ENCODE measurements at places on chromosomes 6 and 20.

- DNase-seq = no peak
Observed at GRCh38 chr20:62723351-62723750, 14.7 kb downstream of the NTSR1 start.

DNA sequence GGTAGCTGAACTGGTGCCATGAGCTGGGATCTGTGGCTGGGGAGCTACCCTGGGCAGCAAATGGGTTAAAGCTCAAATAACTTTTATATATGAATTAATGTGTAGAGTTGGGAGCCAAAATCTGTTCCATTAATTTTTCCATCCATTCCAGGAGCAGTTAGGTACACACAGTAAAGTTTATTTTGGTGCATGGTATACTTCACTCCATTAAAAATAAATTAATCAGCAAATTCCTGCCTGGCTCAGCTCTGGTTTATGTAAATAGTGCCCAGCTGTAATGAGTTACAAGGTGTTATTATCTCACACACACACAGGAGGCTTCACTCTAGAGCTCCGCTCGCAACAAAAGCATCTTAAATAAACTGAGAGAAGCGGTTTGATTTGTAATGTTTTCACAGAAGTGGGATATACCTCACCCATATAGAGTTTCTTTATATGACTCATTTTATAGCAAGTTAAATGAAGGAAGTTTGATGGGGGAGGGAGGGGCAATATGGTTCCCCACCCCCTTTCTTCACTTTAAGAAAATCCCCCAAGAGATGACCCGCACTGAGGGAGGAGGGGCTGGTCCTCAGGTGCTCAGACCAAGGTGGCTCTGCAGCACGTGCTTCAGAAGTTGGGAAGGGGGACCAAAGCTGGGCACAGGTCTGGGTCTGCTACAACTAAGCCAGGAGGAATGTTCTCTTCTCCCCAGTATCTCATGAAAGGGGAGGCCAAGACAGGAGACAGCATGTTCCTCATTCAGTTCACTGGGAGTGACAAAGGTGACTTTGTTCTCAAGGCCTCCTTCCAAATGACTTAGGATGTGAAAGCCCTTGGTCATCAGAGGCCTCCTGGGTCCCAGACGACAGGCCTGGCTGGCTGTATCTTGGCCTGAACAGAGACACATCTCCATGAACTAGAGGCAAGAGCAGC is 10.5 kb upstream of the FAM83C start:
- DNase-seq = no peak

GRCh38 chr6:44264154-44265006 is 971 bp downstream of the NFKBIE start:
- DNase-seq = no peak

- DNase-seq = no peak
Observed at GRCh38 chr6:5855787-5856470, 150.8 kb downstream of the NRN1 start.

DNA sequence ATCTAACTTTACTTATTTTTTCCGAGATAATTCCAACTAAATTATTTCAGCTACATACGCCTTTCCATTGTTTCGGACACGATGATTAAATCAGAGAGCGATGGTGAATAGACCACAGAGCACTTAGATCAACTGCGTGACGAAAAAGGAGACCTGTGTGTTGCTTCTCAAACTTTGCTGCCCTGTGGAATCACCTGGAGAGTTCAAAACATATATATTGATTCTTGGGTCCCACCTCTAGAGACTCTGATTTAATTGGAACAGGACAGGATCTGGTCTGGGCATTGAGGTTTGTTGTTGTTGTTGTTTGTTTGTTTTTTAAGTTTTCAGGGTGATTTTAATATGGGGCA is 401 bp upstream of the TNFRSF21 start:
- no peak for DNase-seq

DNA sequence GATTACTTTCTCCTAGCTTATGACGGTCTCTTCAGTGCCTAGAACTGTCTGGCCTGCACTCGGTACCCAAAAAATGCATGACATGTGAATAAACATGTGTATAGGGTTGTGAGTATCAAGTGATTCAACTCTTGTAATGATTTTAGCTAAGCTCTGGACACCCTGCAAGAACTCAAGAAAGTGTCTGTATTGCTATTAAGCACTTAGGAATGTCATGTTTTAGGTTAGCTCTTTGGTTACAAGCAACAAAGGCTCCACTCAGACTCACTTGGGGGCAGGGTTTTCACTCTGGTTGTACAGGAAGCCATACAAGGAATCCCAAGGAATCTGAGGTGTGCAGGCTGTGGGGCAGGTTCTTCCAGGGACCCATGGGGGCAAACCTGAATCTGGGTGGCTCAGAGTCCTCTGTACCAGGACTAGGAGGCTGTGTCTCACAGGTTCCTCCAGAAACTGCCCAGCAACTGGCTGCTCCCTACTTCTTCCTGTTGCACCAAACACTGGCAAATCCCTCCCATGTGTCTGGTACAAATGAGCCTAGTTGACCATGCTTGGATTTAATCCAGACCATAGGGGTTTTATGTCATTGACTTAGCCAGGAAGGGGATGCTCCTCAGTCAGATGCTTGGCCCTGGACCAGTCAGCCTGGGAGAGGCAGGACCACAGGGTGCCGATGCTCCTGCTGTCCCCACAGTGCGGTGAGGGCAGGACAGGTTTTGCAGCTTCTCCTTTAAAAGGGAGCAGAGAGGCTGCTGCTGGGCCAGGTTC is 77.9 kb upstream of the CDH4 start:
- no peak for DNase-seq

- no peak for DNase-seq
Observed at GRCh38 chr6:53390010-53390409, 41.3 kb upstream of the ELOVL5 start.

DNA sequence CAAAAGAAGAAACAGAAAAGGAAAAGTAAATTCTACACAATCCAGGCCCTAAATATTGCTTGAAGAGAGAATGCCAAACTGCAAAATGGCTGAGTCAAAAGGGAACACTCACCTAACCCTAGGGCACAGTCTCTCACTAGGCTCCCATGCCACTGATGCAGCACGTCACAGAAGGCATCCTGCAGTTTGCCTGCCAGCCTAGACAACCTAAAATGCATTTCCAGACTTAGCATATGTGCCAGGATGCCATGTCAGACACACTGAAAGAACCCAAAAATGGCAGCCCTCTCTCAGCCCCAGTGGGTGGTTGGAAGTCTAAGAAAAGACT is 10.6 kb upstream of the SIRPD start:
- no peak for DNase-seq

DNA sequence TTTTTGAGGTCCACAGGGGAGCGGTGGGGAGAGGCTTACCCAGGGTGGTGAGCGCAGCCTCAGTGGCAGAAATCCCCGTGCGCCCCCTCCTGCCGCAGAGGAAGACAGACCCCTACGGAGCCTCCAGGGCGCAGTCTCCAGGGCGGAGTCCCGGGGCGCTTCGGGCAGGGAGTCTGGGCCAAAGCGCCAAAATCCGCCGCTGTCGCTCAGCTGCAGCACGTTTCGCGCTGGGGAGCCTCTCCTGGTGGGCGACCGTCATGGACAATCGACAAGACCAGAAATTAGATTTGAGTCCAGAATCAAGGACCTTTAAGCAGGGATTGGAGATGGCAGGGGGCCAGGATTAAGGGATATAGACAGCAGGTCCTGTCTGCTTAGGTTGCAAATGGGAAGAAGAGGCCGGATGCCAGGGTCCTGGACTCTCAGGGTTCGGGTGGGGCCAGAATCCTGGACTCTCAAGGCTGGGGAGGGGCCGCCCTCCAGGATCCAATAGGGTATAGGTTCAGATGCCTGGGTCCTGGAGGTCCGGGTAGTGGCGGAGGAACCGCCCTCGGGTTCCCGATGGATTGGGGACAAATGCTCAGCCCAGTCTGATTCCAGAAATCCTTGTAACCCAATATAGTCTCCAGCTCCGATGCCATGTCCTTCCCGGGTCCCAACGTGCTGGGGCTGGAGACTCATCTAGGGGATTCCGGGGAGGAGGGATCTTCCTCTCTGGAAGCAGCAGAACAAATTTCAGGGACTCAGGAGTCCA is 7.9 kb upstream of the HLA-E start:
- DNase-seq = no peak

DNA sequence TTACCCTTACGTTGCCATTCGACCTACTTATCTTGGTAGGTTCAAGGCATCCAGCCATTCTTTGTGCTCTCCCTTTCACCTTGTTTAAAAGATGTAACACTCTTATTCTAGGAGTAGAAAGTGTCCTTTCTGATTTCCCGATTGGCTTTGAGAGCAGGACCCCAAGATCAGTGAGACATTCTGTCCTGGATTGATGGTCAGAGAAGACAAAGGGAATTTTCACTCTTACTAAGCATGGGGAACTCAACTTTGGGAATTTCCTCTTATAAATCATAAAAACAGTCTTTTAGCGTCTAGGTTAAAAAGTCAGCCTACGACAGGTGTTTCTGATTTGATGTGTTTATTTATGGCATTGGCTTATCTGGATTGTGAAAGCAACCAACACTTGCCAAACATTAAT is 2.8 kb upstream of the AARS2 start:
- DNase-seq = no peak

DNA sequence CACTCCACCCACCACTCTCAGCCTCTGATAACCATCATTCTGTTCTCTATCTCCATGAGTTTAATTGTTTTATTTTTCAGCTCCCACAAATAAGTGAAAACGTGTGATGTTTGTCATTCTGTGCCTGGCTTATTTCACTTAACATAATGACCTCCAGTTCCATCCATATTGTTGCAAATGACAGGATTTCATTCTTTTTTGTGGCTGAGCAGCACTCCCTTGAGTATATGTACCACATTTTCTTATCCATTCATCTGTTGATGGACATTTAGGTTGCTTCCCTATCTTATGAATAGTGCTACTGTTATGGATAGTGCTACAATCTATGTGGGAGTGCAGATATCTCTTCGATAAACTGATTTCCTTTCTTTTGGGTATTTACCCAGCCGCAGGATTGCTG is 103.3 kb upstream of the PDE7B start:
- DNase-seq = no peak

- DNase-seq = no peak
Observed at GRCh38 chr20:23640018-23640601, 2.4 kb upstream of the CST3 start.

GRCh38 chr6:42393339-42393738 is 58.4 kb downstream of the TRERF1 start:
- DNase-seq = no peak

DNA sequence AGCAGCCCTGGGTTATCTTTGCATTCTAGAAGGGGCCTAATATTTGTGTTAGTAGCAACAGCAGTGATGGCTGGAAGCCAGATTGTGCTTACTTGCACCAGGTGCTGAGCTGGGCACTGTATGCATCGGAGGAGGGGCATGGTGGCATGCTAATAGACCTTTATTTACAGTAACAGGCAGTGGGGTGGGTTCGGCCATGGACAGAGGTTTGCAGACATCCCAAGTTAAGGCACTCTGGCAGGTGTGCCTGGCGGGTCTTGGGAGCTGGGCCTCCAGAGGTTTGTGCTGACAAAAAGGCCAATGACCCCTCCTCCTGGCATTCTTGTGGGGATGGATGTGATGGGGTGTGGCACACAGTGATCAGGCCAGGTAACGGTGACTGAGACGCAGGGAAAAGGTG is 39.0 kb upstream of the CD93 start:
- no peak for DNase-seq

DNA sequence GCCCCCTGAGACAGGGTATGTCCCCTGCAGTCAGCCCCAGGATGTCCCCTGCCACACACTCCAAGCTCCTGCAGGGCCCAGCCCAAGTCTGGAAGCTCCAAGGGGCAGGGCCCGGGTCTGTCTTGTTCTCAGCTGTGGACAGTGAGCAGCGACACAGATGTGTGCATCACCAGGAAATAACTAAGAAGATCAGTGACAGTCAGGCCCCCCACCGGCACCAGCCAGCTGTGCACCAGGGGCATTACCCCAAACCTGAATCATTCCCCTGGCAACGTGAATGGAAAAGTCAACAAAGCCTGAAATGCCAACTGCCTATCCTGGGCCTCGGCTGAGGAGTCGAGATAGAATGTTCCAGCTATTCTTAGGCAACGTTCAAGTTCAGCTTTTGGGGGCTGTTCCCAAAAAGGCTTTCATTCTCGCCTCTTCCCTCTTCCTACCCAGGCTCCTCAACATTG is 105.0 kb downstream of the PREX1 start:
- no peak for DNase-seq

GRCh38 chr20:7994809-7995208 is 24.8 kb downstream of the TMX4 start:
- no peak for DNase-seq

All from stimulated activated CD8-positive, alpha-beta memory T cell treated with anti-CD3 and anti-CD28 coated beads, Interleukin-4, amount 100 ng/mL, for 24 hours (primary cell).